NCI-H82 (cell line): ENCODE measurements at places on chromosomes 12 and 14.

- no peak for DNase-seq
These were observed 201.2 kb downstream of the NELL2 start for GRCh38 chr12:44674875-44675274.

- no peak for DNase-seq
These were observed 1.0 kb upstream of the EML1 start for GRCh38 chr14:99792210-99792535.

DNA sequence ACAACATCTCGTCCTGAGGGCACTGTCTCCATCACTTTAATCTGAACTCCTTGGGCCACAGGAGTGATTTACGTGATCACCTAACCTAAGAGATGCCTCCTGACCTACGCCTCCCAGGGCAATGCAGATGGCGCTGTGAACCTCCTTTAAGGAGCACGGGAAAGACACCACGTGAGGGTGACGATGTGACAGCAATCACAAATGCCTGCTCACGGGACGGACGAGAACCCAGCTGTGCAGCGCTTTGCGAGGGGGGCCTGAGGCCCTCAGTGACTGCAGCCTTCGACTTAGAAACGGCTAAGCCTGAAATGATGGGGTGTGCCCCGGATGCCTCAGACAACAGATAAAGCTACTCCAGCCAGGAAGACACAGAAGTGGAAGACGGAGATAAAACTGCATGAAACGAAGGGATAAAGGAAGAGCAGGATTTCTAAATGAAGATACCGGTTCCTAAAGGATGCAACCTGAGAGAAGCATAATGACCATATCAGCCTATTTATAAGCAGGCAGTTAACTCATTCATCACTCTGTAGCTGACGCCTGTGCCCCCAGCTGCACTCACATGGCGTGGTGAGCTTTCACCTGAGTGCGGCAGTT lies 13.9 kb upstream of the GOLGA3 start:
- no peak for DNase-seq

DNA sequence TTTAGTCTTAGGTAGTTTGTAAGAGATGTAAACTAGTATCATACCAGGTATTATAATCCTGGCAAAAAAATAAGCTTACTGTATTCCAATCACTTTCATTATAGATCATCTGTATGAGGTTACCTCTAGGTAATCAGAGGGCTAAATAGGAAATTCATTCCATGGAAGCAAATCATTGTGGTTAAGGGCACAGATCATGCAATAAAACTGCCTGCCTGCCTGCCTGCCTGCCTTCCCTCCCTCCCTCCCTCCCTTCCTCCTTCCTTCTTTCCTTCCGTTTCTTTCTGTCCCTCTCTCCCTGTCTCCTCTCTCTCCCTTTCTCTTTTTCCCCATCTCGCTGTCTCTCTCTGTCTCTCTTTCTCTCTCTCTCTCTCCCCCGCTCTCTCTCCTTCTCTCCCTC lies 3.2 kb upstream of the CLEC9A start:
- DNase-seq, result no peak

GRCh38 chr14:92503756-92504491 lies 9.7 kb upstream of the RIN3 start:
- DNase-seq, result no peak

GRCh38 chr14:95472819-95473251 lies 43.6 kb downstream of the SYNE3 start:
- no peak for DNase-seq

GRCh38 chr12:89824822-89825221 lies 116.2 kb upstream of the ATP2B1 start:
- DNase-seq, result no peak

GRCh38 chr12:104138797-104139152 lies 765 bp upstream of the NFYB start:
- DNase-seq, result peak; percentile 78

DNA sequence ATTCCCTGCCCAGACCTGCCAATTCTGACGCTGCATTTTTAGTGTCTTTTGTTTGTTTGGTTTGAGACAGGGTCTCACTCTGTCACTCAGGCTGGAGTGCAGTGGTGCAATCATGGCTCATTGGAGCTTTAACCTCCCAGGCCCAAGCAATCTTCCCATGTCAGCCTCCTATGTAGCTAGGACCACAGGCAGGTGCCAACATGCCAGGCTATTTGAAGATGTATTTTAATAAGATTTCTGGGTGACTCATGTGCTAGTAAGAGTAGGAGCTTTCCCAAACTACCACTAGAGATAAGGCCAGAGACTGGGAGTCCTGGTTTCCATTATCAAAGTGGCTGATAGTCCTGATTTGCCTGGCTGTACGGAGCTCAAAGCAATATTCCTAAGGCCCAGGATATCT lies 693.3 kb downstream of the MED13L start:
- no peak for DNase-seq

- no peak for DNase-seq
These were observed 613.5 kb upstream of the TBX3 start for GRCh38 chr12:115297445-115297844.

DNA sequence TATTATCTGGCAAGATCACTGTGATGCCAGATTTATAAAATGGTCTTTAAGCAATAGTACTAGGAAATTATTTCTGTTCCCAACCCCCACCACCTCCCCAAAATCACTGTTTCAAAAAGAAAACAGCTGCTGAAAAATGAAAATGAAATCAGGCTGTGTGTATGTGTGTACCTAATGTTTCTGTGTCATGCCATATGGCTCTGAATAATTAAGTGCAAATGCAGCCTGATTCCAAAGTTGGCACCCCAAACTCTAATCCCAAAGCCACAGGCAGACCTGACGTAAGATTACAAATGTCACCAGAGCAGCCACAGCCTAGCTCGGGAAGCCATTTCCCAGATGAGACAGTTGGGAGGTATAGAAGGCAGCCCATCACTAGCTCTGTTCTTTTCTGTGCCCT lies 175.5 kb downstream of the MED13L start:
- DNase-seq, result peak; percentile 61

GRCh38 chr12:19066475-19067001 lies 63.0 kb upstream of the PLEKHA5 start:
- peak; percentile 89 for DNase-seq

DNA sequence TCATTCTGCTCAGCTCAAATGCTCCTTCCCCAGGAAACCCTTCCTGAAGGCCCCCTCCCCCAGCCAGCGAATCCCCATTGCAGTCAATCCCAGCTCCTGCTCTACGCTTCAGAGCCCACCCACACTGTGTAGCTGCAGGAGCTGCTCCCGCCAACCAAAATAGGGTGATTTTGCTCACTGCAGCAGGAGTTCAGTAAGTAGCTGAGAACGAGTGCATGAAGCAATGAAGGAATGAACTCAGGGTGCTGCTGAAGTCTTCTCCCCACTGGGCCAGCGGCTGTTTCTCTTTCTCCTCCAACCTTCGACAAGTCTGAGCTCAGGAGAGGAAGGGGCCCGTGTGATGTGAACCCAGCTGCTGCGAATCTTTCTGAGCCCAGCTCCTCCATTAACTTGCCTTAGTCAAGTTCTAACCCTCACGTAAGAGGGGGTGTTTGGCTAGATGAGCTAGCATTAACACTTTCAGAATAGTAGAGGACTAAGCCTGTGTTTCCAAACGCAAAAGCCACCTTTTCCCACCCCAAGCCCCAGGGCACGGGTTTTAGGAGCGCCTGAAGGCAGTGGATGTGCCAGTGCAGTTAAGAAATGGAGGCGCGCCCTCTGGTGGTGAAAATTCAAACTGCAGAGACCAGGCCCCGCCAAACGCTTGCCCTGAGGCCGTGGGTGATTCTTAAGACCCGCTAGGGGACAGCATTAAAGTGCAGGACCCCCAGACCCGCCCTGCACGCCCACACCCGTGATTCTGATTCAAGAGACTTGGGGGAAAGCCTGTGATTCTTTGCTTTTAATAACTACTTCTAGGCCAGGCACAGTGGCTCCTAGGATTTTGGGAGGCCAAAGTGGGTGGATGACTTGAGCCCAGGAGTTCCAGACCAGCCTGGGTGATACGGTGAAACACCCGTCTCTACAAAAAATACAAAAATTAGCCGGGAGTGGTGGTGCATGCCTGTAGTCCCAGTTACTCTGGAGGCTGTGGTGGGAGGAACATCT lies 11.9 kb upstream of the SERPINA4 start:
- DNase-seq, result peak; percentile 61

GRCh38 chr12:28129031-28129430 lies 61.2 kb upstream of the CCDC91 start:
- DNase-seq, result no peak

DNA sequence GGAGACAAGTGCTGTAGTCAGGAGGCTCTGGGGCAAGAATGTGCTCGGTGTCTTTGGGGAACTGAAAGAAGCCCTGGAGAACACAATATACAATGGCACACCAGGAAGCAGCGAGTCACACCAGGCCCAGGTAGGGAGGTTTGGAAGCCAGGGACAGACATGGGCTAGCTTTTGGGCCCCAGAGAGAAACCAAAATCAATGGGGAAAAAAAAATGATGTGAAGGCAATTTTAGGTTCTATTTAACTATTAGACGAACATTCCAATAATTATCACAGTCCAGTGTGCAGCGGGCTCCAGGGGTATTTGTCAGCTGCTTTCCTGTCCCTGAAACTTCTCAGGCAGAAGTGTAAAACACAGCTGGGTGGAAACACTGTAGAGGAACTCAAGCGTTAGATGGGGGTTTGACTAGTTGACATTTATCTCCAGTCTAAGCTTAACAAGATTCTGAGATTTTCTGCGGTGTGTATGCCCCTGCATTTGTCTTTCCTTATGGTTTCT lies 21.8 kb upstream of the EGLN3 start:
- DNase-seq, result no peak

GRCh38 chr14:101475456-101476257 lies 85.6 kb upstream of the DIO3 start:
- DNase-seq, result no peak

DNA sequence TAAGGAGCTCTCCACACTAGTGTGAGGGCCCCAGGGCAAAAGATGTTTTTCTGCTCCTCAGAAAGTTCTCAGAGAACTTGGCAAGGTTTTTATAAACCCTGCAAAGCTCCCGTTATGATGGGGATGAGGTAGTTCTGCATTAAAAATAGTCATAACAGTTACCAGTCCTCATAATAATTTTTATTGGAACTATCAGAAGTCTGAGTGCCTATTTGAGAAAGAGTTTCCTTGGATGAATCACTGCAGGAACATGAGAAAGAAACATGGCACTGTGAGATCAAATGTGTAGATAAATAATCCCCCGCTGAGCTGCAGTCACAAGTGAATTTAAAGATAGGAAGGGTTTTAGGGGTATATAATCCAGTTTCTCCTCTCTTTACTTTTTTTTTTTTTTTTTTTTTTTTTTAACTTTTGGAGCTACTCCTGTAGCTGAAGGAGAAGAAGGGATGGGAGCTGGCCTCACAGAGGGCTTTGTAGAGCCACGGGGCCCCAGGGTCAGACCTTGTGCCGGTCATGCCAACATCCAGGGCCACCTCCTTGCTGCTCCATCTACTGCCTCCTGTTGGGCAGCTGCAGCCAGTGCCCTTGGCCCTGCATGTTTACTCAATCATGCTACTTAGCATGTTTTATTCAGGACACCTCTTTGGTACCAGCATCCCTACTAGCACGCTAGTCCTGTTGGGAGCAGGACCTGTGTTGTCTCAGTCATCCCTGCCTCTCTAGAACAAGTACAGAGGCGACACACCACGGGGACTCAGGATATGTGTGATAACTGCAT lies 39.5 kb downstream of the EVL start:
- DNase-seq, result no peak

- DNase-seq, result no peak
These were observed 3.2 kb downstream of the LAG3 start for GRCh38 chr12:6775185-6776174.

DNA sequence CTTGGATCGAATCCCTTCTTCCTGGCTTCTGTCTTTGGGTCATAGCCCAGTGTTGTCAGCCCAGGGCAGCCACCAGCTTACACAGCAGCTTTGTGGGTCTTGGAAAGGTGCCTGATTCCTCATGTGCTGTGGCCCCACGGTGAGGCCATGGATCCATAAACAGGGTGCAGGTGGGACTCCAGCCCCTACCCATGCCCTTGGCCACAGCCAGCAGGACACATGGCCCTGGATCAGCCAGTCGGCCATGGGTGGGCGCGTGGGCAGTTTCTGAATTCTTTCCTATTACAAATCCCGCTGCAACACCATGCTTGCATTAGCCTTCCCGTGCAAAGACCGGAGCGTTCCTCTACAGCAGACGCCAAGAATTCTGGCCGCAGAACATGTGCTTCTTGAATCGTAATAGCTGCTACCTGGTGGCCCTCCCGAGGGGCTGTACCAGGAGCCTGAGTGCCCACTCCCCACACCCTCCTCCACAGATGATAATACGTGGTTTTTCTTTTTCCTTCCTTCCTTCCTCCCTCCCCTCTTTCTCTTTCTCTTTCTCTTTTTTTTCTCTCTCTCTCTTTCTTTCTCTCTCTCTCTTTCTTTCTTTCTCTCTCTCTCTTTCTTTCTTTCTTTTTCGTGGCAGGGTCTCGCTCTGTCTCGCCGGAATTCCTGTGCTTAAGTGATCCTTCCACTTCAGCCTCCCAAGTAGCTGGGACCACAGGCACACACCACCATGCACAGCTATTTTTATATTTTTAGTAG lies 2.9 kb upstream of the MMP17 start:
- no peak for DNase-seq
